ENCODE measurements at places on chromosomes 4 and X. TPM values are rescaled to one million over a fixed set of nuclear protein-coding genes. Genes with fewer than 3 reads are reported as not detected.
A peak's percentile ranks its signal among the peaks of the same experiment; 100 is the strongest.

DNA sequence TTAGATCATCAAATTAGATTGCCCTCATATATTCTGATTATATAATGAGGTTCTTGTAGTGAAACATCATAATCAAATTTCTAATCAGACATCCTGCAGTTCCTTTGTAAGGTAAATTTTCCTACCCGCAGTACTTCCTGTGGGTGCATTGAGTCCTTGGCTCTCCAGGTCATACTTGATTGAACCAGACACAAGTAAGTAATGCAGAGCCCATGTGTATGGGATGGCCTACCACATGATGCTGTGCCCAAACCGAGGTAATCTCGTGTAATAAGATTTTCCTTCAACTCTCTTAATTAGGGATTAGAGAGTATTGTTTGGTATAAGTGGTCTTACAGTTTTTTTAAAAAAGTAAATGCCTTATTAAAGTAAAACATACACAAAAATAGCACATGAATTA, 1841.8 kb downstream of the PCDH7 start:
- no peak for DNase-seq

DNA sequence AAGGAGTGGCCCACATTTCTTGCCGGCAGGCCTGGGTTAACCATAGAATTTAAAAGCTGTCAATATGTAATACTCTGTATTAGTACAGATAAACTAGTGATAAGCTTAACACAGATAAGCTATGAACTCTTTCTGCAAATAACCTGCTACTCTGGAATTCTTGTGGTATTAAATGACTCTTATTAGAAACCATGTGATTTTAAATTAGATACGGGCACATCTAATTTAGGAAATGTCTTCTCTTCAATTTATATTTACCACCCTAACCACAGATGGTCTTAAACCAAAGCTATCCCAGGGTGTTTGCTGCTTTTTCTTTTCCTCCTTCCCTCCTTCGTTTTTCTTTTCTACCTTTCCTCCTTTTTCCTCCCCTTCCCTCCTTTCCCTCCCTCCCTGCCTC, 4.9 kb downstream of the GNRHR start:
- DNase-seq, result no peak

DNA sequence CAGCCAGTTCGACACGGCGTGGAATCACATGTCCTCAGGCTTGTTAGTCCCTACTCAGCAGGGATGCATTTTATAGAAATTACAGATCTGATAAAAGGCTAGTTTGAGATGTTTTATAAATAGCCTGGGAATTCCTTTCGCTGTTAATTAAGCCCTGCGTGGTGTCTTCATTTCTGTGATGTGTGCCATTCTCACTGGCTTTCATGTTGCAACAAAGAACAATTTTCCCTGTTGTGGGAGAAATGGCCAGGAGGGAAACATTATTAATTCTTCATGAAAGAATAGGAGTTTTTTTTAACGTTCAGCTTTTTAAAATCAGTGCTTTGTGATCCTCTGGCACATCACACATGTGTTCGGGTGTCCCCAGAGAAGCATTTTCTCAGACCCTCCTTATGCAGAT, 427.3 kb upstream of the FRG1 start:
- DNase-seq, result no peak

DNA sequence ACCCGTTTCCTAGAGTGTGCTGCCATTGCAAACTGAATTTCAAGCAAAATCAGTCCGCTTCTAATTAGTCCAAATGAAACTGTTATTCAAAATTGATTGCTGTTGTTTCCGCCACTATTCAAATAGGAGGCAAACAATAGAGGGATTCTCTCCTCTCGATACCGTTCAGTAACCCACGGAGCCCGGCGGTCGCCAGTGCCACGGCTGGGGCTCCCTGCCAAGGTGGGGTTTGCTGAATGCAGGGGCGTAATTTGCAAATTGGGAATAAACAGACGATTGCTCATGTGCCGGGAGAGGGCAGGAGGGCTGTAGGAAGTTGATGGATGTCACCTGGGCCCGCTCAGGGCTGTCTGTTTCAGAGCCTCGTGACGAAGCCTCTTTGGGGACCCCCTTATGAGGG, 8.8 kb downstream of the ADRA2C start:
- DNase-seq, result no peak

DNA sequence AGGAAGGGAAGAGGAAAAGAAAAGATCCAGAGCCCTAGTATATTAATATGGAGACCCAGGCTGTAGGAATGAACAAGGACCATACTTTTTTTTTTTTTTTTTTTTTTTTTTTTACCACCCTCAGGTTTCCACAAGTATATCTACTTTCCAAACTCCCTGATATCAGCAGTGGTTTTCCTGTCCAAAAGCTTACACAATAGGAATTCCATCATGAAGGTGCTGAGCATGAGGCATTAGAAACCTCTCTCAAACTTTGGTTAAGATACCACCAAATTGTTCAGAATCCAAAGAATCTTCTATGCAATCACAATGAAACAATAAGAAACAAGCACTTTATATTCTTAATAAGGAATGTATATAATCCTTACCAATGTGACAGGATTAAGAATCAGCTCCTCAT, 26.5 kb downstream of the RPS6KA3 start:
- no peak for DNase-seq

Gene SUPT20HL1
- not detected for total RNA-seq

- no peak for DNase-seq
Measured at GRCh38 chr4:173498771-173499170, 31.3 kb downstream of the HAND2 start.

Gene DCAF12L2
- not detected for total RNA-seq

DNA sequence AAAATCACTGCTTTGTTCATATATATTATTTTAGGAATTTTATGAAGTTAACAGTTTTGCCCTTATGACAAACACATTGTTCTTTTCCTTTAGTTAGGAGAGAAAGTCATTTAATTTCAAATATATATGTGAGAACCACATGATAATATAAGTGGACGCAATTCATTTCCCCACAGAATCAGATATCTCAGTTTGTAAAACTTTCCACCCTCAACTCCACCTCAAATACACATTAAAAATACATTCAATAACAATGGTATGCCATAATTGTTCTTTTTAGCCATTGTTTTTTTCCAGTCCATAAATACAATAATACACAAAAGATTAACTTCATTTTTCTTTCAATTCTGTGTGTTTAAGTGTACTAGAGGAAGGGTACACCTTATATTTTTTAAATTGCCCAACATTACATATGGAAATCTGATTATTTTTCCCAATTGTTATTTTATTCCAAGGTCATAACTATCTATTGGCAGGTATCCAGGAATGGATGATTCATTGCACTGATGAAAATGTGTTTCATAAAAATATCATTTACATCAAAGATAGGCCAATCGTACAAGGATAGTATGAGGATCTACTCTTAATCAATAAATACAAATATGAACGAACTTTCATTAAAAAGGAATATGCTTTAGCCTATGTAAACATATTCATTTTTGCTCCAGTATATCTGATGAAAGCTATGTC, 125.0 kb downstream of the PPP3CA start:
- DNase-seq, result no peak

- DNase-seq, result peak; percentile 98
Measured at GRCh38 chr4:139734875-139735380, 69.3 kb downstream of the MGST2 start.
